Coronary artery (tissue), 2 donors: ENCODE measurements at places on chromosomes 3 and 15.

DNA sequence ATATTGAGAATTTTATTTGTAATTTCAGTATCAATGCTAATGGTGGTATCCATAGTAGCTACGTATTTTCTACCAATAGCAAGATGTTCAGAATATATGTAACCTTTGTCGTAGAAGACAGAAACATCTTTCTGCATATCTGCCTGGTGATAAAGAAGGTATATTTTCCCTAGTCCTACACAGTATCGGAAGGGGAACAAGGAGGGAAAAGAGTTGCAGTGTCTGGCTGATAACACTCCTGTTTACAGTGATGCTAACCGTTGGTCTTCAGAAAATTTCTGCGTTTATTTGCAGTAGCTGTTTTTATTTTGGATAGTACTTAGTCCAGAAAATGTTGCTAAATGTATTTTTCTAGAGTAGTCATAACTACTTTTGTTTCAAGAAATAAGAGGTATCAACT is 25.2 kb downstream of the TSC22D2 start:
- DNase-seq, result no peak

DNA sequence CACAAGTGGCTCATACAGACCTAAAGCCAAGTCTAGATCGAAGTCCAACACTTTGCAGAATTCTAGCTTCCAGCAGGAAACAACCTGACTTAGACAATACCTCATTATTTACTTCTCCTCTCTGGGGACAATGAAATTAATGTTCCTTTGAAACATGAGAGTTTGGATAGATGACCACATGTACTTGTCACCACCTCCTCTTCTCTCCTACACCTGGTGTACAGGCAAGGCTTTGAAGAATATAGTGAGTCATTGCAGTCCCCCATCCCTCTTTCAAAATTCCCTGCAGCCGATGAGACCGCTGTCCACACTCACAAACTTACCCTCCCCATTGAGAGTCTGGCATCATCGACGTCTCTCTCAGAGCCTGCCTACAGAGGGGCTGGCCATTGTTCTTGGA is 189.0 kb upstream of the HES1 start:
- no peak for DNase-seq

DNA sequence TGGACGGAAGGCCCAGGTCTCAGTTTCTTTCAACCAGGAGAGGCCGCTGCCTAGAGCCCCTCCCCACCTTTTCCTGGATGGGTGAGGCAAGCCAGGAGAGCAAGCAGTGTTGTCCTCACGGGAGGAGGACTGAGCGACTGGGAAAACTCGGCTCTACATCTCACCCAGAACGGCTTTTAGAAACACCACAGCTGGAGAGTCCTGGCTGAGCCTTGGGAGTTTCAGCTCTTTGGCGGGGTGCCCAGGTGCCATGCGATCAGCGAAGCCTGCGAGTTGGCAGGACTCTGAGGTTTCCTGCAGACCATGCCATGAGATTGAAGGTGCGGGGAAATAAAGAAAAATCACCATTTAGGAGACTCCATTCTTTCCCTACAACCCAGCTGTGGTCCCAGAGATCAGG is 26.0 kb downstream of the PPCDC start:
- peak; percentile 84 for DNase-seq

DNA sequence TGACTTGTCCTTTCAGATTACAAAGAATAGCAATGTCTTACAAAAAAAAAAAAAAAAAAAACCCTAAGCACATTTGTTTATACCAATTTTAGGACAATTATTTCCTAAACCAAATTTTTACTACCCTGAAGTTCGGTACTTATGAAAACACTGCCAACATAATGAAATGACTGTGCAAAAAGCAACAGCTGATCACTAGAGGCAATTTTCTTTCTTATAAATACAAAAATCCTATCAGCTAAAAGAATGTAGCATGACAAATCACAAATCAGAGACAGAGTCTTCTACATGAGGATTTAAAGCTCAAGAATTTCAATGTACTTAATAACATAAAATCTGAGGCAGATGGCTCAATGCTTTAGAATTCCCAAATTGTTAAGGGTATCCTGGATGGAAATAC is 191.8 kb downstream of the MAGI1 start:
- no peak for DNase-seq

GRCh38 chr3:171776839-171777583 is 33.3 kb downstream of the PLD1 start:
- no peak for DNase-seq

- DNase-seq, result peak; percentile 89
Measured at GRCh38 chr3:123419850-123420297, 29.0 kb downstream of the ADCY5 start.
